CD4-positive, alpha-beta T cell treated with Interleukin-4 for 1 hour (primary cell): ENCODE measurements at places on chromosomes 16 and 17.

- DNase-seq, result no peak
Measured at GRCh38 chr16:57480754-57481230, 5.5 kb downstream of the DOK4 start.

GRCh38 chr16:12160815-12161550 is 184.4 kb downstream of the SNX29 start:
- DNase-seq, result no peak

- DNase-seq, result peak; percentile 85
Measured at GRCh38 chr16:78742501-78743283, 643.2 kb downstream of the WWOX start.

GRCh38 chr16:21159281-21159951 is 942 bp downstream of the LDAF1 start:
- DNase-seq, result peak; percentile 12

GRCh38 chr17:29155227-29155965 is 24.8 kb downstream of the MYO18A start:
- peak; percentile 50 for DNase-seq

GRCh38 chr16:78286065-78286464 is 186.6 kb downstream of the WWOX start:
- no peak for DNase-seq

DNA sequence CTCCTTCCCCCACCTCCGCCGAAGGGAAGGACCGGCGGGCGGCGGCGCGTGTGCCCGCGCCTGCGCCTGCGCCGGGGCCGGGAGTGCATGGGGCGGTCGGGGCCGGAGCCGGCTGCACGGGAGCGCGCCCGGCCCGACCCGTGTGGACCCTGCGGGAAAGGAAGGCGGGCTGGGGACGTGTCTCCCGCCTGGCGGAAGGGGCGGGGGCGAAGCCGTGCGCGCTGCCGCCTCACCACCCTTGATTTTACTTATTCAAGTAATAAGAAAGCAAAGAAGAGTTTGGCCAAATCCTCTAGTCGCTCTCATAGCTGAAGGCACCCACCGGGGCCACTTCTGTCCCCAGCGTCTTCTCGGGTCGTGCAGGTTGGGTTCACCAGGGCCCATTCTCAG is 596 bp upstream of the PFN1 start:
- DNase-seq, result peak; percentile 79
